Jurkat, Clone E6-1 (cell line): ENCODE measurements at places on chromosomes 3 and 15.

GRCh38 chr15:79863886-79864285 lies 32.9 kb downstream of the MTHFS start:
- DNase-seq, result no peak

DNA sequence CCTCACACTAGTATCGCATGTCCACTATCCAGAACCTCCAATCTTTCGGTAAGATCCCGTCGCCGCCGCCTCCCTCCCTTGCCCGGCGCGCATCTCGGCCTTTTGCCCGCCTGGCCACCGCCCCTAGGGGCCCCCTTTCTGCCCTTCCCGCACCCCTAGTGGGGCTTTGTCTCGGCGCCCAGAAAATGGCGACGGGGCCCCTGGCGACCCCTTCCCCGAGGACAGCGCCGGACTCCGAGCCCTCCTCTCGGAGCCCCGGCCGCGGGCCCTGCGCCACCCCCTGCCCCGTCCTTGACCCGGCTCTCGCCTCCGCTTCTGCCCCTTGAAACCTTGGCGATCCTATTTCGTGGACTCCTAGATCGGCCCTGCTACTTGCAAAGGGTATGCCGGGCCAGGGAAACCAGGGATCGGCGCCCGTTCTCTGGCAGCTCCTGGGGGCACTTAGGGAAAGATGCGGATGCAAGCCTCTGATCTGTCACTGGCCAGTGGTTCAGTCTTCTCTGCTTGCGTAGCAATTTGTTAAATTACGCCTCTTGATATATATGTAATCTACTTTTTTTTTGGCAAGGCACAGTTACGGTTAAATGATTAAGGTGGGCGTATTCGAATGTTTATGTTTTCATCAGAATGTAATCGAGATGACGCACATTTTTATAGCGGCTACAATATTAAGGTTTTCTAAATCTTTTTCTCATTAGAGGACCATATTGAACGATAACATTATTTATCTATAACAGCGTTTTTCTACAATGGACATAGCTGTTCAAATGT lies 603 bp downstream of the EIF1B start:
- no peak for DNase-seq

DNA sequence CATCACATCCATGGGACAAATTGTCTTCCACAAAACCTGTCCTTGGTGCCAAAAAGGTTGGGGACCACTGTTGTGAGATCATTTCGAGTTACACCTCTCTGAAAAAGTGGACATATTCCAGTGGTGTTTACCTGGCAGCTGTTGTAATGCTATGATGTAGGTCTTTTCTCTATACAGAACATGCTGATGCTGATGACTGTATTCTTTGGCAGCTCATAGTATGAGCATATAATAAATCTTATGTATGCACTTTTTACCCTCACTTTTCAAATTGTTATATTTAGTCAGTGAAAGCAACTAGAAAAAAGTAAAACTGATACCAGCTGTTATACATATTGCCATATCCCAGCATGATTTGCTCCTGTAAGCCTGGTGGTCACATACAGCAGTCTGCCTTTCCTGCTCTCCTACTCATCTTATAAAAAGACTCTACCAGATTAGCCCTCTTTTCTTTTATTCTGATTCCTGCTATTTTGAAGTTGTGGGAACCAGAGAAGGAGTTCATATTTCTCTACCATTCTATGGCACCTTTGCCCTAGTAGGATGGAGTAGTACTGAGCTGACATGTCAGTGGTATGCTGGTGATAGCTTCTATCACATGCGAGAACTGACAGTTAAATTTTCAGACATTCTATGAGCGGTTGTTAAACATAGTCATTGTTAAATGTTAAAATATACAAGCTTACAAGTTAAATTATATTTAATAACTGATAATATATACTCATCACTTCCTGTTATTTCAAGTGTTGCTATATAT lies 128.7 kb downstream of the FNDC3B start:
- DNase-seq, result no peak

DNA sequence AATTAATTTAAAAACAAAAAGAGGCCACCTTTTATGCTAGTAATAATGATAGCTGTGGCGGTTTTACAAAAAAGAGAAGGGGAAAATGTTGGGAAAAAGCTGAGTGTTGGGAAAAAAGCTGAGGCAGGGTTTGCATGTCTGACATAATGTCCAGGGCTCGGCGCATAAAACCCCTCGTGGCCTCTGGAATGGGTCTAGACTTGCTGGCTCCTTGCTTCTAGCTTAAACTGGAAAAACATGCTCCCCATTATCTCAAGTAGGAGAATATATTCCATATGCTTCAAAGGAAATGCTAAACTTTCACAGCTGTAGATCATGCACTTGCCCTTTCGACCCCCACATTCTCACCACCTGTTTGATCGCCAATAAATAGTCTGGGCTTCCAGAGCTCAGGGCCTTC lies 53.0 kb downstream of the CYP19A1 start:
- DNase-seq, result no peak

DNA sequence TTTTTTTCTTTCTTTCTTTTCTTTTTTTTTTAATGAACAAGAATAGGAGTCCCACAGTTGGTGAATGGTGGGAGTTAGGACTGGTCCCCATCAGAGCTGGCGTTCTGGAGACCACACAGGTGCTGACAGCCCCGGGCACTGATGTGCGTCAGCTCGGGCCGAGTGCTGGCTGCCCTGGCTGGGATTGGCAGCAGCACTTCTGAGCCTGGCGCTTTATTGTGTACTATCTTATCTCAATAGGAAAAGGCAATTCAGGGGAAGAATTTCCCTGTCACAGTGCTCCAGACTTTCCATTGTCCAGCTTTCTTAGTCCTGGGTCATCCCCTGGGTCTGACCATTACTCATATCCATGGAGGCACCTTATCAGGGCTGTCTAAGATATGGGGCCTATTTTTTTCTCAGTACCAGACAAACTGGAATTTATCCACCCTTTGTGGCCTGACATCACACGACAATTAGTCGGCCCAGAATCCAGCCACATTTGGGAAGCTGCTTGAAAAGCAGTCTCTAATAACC lies 54.1 kb downstream of the TMEM44 start:
- DNase-seq, result no peak

DNA sequence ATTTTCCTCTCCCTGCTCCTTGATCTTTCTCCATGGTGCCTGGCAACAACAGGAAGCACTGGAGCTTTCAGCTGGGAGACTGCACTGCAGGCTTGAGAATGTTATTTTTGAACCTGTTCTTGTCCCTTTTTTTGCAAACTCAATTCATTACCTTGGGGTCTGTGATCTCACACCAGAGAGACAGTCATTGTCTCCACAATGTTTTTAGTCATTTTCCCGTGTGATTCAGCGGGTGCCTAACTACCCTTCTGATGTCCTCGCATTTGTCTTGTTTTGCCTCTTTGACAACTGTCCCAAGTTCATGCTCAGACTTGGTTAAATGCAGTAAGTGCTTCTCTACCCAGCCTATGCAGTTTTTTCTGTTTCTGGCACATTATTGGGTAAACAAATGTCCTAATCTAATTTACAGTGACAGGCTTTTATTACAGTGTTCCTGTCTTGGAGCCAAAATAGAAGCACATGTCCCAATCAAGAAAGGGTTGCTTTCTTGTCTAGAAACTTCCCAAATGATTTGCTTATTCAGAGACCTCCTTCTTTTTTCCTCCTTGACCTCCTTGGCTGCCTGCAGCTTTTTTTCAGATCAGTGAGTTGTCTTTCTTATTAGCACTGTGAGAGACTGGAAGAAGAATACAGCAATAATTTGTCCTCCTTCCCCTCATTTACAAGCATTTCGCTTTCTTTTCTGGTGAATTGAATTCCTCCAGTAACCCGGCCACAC lies 162.4 kb downstream of the NSUN3 start:
- no peak for DNase-seq

DNA sequence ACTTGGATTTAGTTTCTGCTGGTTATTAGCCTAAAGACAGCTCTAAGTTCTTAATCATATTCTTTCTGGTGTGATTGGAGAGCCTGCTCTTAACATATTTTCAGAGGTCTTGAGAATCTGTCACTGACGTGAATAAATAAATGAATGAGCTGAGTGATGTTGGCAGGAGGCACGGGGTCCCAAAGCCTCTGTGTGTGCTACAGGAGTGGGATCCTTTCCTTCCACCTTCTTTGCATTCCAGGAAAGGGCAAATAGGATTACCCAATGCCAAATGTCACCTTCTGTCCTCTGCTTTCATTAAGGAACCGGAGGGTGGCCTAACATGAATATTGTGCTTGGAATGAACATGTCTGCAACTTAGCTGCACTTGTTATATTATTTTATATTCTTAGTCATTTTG lies 53.1 kb downstream of the CD47 start:
- no peak for DNase-seq

- DNase-seq, result no peak
Measured at GRCh38 chr3:166123088-166123487, 285.9 kb upstream of the BCHE start.

GRCh38 chr15:70083946-70084345 lies 13.8 kb downstream of the TLE3 start:
- no peak for DNase-seq

- DNase-seq, result no peak
Measured at GRCh38 chr3:109224333-109224732, 87.8 kb downstream of the C3orf85 start.

- no peak for DNase-seq
Measured at GRCh38 chr3:16369885-16370284, 104.9 kb downstream of the OXNAD1 start.

GRCh38 chr15:40137303-40138200 lies 23.3 kb upstream of the BUB1B start:
- DNase-seq, result no peak
